ENCODE measurements at places on chromosomes 4 and X.

- DNase-seq, result no peak
Measured at GRCh38 chrX:12452268-12452667, 314.0 kb downstream of the FRMPD4 start.

DNA sequence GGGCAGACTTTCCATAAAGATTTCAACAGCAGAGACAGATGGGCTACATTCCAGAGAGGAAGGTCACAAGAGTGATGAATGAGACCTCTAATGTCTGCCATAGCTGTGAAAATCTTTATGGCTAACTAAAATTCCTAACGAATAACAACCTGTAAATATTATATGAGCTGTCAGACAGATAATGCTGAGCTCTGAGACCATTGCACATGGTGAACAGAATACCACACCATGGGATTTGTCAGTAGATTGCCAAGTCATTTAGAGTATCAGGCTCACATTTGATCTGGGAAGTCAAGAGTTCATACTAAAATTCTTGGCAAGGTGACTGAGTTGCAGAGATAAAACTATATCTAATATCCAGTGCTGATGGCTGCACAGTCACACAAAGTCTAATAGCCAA lies 259.2 kb upstream of the FTHL17 start:
- DNase-seq, result no peak

DNA sequence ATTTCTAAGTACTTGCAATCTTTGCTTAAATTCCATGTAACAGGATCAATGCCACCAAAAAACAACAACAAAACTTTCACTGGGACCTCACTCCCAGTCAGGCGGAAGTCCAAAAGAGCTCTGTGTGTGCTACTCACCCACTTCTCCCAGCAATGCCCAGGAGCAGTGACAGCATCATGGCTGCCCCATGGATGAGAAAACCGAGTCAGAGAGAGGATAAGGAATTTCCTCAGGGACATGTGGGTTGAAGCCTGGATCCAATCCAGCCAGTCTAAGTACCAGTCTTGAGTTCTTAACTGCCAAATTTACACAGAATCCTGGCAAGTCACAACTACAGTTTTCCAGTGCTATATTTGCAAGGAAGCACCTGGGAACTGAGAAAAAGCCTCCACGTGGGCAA lies 64.5 kb downstream of the STX18 start:
- no peak for DNase-seq

DNA sequence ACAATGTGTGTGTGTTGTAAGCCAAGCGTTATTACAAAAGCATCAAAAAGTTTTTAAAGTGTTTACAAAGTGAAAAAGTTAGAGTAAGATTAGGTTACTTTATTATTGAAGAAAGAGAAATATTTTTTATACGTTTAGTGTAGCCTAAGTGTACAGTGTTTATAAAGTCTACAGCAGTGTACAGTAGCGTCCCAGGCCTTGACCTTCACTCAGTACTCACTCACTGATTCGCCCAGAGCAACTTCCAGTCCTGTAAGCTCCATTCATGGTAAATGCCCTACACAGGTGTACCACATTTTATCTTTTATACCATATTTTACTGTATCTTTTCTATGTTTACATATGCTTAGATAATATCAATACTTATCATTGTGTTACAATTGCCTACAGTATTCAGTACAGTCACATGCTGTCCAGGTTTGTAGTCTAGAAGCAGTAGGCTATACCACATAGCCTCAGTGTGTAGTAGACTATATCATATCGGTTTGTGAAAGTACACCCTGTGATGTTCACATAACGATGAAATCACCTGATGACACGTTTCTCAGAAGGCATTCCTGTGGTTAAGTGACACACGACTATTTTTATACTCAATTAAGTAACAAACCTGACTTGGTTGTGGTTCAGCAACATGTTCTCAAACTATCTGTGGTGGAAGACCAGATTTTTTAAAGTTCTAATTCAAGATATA lies 152.0 kb upstream of the EDNRA start:
- DNase-seq, result no peak

DNA sequence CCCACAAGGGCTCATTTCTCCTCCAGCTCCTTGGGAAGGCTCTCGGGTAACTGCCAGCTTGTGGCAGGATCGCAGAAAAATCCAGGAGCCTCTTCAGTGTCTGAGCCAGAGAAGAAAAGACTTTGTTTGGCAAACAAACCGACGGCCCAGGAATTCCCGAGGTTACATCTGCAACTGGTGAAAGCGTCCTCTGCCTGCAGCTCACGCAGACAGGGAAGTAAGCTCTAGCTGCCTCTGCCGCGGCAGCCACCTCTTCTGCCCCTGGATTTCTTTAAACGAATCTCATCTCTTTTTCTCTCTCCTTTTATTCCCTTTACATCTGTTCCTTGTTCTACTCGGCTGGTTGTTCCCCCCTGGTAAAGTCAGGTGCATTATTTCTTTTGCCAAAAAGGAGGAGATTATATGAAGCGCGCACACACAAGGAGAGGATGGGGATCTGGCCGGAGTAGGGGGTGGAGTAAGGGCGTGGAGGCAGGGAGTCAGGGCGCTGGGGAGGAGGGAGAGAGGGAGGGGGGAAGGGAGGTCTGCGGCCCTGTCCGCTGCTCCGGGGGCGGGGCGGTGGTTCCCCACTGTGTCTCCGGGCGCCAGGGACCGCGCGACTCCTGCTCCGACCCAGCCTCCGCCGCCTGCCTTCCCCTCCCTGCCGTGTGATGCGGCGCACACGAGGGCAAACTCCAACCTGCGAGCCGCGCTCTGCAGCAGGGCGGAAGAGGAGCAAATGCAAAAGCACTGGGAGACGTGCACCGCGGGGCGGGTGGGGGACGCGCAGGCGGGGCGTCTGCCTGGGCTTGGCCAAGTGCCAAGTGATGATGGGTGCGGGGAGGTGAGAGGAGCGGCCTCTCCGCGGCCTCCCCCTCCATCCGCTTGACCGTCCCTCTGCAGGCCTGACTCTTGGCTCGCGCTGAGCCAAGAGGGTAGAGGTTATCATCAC lies at the start of gene DCHS2:
Gene DCHS2 (minus strand): TSS at position 459 of the 931 bp plus-strand sequence. CDS start 444 bp downstream, at position 15.
- DNase-seq, result peak; percentile 7

- no peak for DNase-seq
Measured at GRCh38 chr4:152776352-152776751, 3.2 kb downstream of the TIGD4 start.

DNA sequence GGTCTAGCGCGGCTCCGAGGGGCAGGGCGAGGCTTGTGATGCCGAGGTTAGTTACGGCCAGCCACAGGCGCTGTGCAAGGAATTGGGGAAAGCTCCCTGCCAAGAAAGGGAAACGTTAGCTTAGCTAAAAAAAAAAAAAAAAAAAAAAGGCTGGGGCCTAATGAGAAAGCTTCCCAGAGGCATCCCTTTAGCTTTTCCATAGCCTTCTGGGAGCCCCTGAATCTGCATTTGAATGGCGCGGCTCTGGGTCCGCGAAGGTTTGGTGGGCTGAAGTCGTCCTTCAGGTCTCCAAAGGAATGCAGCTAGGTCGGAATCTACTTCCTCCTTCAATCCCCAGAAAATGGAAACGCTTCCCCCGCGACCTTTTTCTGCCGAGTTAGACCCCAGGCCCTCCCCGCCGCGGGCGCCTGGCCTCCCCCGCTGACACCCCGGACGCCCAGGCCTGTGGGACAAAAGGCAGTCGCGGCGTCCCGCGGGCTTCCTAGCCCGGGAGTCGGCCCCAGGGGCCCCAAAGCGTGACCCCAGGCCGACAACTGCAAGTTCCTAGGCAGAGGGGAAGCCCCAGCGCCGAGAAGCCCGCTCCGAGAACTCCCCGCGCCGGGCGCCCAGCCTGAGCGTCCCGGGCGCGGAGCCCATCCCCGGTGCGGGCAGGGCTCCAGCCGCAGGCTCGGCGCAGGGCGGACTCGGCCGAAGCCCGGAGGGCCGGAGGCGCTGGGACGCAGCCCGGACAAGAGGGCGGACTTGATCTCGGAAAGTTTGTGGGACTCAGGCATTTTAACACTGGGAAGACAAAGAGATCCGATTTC lies 605 bp upstream of the FAT1 start:
- DNase-seq, result no peak

GRCh38 chr4:158015241-158015640 lies 157.6 kb downstream of the GASK1B start:
- no peak for DNase-seq

- no peak for DNase-seq
Measured at GRCh38 chr4:94372228-94372978, 29.8 kb upstream of the HPGDS start.

GRCh38 chrX:132216806-132217202 lies 2.4 kb downstream of the RAP2C start:
- DNase-seq, result no peak

GRCh38 chr4:6319530-6320150 lies 50.0 kb downstream of the WFS1 start:
- no peak for DNase-seq

DNA sequence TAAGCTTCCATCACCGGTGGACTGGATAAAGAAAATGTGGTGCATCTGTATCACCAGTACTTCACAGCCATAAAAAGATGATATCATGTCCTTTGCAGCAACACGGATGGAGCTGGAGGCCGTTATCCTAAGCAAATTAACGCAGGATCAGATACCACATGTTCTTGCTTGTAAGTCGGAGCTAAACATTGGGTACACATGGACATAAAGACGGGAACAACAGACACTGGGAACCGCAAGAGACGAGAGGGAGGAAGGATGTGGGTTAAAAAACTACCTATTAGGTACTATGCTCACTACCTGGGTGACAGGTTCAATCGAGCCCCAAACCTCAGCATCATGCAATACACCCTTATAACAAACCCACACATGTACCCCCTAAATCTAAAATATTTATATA lies 16.3 kb upstream of the IDS start:
- DNase-seq, result no peak

GRCh38 chrX:95076449-95076848 lies 1402.4 kb downstream of the FAM133A start:
- DNase-seq, result peak; percentile 4

- no peak for DNase-seq
Measured at GRCh38 chrX:31070057-31070468, 1.8 kb downstream of the FTHL17 start.

GRCh38 chrX:71103110-71103983 lies 3.2 kb downstream of the CXorf65 start:
- peak; percentile 82 for DNase-seq

- no peak for DNase-seq
Measured at GRCh38 chrX:44778254-44778653, 65.6 kb upstream of the DUSP21 start.

GRCh38 chr4:167171928-167172327 lies 62.4 kb downstream of the SPOCK3 start:
- DNase-seq, result no peak

DNA sequence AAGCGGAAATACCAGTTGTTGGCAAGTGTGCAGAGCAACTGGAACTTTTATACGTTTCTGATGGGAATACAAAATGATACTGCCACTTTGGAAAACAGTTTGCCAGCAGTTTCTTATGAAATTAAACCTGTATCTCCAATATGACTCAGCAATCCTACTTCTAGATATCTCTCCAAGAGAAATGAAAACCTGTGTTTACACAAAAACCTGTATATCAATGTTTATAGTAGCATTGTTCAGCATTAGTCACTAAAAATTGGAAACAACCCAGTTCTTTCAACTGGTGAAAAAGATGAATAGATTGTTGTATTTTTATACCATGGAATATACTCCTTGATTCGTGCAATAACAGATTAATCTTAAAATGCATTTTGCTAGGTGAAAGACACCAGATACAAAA lies 26.8 kb downstream of the ATP7A start:
- DNase-seq, result no peak

GRCh38 chr4:137421796-137422195 lies 110.5 kb downstream of the PCDH18 start:
- no peak for DNase-seq

- no peak for DNase-seq
Measured at GRCh38 chrX:132757066-132757623, 201.3 kb downstream of the HS6ST2 start.

DNA sequence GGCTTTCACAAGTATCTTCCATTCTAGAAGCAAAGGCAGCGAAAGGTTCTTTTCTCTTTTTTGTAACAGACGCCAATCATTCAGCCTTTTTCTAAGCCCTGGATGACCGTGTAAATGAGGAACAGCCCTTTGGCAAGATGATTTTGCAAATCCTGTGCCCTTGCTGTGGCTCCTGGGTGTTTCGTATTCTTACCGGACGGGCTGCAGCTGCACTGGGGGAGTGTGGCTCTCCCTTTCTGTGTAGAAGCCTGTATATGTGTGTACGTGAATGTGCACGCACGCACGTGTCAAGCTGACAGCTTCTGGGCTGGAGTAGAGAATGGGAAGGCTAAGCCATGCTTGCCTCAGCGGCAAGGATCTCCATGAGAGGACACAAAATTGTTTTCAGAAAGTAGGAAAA lies 8.2 kb downstream of the GRPEL1 start:
- no peak for DNase-seq

DNA sequence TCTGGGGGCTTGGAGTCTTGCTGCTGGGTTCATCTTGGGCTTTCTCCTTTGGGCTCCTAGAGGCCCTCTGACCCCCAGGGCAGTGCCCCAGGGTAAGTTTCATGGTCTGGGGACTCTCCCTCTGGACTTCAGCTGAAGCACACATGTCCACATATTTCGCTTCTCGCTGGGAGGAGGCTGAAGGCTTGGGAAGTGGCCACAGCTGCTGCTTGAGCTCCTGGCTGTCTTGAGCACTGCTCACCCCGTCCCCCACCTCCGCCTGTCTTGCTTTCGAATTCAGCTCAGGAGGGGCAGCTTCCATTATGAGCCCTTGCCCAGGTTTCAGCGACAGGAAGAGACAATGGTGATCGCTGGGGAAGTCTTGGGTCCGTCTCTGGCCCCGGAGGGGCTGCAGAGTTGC lies 3.7 kb downstream of the C4orf54 start:
- no peak for DNase-seq

GRCh38 chr4:2075987-2076907 lies 17.1 kb downstream of the NAT8L start:
- DNase-seq, result no peak

DNA sequence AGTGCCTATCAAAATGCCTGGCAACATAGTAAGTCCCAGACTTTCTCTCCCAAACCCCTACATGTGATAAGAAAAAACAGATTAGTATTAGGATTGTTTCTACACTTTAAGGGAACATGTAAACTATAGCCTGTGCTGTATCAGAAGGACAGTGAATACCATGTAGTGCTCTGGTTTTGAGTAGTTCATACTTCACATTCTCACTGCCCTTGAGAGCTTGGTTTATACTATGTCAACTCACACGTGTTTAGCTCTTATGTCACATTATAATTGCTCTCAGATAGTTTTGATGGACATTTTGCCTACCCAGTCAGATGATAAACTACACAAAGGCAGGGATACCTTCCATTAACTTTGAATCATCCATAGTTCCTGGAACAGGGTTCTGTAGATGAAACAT lies 58.0 kb upstream of the PGRMC2 start:
- DNase-seq, result no peak

- DNase-seq, result no peak
Measured at GRCh38 chr4:13547485-13548041, 3.3 kb upstream of the NKX3-2 start.

DNA sequence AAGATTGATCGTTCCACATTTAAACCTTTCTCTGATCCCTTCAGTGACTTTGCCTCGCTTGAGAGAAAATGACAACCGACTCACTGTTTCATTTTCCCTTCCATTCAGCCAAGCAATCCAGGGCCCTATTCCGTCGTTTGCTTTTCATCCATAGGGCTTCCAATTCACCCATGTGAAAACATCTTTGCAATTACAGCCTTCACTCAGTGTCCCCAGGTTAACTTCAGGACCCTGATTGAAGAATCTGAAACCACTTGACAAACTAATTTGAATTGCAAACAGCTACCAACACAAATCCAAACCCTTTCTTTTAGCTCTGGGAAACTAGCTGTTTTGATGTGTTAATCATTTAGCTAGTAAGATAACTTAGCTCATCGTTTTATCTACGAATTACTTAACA lies 120.2 kb upstream of the FAM9C start:
- DNase-seq, result peak; percentile 0

GRCh38 chr4:154998284-154998683 lies 210.2 kb upstream of the NPY2R start:
- no peak for DNase-seq

All from NCI-H1436 (cell line).